Testis (tissue), 5 donors: ENCODE measurements at places on chromosomes 7 and 10.

DNA sequence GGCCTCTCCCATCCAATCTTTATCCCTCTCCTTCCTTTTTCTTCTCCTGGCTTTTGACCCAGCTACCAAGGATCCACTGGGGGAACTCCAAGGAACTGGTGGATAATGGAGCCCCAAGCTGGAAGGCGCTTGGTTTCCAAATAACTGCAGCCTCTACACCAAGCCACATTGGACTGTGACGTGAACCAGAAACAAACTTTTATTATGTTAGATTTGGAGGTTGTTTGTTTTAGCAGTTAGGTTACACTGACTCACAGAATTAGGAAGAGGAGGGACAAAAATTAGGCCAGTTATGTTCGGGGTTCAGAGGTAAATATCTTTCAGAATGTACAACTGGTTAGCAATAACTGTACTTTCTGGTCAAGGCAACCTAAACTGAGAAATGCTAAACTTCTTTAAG is 21.3 kb upstream of the ANK3 start:
- DNase-seq = no peak

- DNase-seq = no peak
Observed at GRCh38 chr7:140899883-140900282, 24.8 kb downstream of the BRAF start.

GRCh38 chr10:52906046-52906445 is 133.5 kb upstream of the MBL2 start:
- no peak for DNase-seq

DNA sequence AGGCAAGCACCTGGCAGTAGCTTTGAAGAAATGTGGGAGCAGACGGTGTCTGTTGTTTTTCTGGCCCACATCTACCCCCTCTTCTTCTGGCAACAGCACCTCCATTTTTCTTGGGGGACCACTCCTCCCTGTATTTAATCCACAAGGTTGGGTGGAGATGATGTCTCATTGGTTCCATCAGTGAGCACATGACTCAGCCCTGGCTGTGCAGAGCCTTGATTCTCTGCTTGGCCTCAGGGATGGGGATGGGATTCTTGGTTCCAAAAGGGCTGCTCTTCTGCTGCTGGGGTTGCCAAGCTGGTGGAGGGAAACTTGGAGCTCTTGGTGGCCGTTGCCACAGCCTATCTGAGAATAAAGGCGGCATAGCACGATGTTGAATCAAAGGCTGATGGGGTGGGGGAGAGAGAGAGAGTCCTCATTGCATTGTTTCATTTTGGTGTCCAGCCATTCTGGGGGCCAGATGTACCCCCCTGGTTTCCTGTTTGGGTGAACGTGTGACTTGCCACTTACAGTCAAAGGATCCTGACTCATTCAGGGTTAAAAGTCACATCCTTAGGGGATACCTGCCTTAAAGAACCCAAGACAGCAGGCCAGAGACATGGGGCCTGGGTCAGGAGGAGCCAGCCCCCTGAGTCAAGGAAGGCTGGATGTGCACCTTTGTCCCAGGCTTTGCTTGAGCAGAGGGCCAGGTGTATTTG is 25.9 kb downstream of the GRK5 start:
- DNase-seq = no peak

DNA sequence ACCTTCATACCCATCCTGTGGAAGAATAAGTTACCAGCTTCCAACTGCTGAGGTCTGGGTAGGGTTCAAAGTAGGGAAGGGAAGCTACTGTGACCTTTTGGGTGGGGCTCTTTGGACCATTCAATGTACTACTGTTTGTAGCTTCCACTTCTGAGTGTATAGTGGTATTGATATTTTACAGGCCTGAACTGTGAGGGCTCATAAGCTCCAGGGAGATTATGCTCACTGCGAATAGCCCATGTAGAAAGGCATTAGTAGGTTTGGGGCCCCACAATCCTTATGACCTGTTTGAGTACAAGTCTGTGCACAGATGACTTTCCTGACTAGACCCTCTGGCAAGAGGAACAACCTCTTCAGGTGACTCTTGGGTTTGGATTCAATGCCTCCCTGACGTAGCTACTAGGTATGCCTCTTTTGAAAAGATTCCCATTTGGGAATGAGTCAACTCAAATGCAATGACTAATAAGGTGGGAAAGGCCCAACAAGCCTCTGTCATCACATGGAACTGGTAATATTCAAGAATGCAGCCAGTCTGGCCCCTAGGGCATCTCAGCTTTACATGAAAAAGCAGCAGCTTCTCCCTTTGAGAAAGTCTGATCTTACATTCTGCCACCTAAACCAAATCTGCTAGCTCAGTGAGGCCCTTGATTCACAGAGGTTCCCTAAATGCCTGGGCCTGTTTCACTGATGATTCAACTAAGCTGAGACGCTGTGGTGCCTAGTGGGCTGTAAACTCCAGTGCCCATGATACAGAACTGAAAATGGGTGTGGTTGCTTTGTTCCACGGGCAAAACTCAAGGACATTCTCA is 79.8 kb downstream of the ABI1 start:
- no peak for DNase-seq

DNA sequence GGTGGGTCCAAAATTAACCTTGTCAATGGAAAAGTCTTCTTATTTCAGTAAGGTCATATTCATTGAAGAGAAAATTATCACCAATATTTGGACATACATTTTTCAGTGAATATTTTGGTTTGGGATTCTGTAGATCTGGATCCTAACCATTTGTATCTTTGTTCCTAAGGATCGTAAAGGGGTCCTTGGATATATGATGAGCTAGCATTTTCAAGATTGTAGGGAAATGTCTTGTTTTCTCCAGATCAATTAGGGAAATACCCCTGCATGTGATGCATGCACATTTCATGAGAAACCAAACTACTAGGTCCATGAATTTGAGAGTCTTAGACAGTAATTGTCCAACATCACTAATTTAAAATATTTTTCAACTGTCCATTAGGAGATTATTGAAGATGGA is 18.0 kb downstream of the DNTT start:
- DNase-seq = no peak

DNA sequence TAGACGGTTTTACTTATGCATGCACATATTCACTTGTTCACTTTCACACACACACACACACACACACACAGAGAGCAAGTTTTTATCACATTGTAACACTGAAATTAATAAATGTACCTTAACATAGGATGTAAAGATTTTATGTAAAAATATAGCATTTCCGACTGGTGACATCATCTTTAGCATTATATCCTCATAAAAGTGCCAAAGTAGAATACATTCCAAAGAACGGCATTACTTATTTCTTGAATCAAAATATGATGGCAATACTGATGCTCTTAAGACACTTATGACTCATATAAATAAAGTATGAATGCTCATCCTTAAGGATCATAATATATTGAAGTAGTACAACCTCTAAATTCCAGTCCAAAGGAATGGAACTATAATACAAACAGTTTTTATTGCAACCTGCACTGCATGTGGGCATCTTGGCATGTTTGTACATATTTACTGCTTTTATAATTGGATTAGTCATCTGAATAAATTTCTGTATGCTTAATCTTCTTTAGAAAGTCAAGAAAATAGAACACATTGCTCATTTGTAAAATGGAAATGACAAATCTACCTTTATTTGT is 290.0 kb upstream of the SEMA3A start:
- DNase-seq = no peak

DNA sequence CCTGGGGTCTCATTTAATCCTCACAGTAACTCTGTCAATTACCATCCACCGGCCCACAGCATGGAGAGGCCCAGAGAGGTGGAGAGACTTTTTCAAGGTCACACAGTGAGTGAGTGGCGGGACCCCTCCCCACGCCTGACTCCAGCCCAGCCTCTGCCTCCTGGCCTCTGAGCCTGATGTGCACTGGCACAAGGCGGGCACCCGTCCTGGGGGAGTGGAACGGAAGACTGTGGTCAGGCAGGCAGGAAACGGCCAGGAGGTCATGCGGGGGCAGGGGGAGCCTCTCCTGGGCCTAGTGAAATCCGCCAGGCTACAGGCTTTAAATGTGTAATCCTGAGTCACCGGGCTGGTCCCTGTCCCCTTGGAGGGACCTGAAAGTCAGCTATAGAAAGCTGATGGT is 32.2 kb downstream of the ZCCHC24 start:
- no peak for DNase-seq

DNA sequence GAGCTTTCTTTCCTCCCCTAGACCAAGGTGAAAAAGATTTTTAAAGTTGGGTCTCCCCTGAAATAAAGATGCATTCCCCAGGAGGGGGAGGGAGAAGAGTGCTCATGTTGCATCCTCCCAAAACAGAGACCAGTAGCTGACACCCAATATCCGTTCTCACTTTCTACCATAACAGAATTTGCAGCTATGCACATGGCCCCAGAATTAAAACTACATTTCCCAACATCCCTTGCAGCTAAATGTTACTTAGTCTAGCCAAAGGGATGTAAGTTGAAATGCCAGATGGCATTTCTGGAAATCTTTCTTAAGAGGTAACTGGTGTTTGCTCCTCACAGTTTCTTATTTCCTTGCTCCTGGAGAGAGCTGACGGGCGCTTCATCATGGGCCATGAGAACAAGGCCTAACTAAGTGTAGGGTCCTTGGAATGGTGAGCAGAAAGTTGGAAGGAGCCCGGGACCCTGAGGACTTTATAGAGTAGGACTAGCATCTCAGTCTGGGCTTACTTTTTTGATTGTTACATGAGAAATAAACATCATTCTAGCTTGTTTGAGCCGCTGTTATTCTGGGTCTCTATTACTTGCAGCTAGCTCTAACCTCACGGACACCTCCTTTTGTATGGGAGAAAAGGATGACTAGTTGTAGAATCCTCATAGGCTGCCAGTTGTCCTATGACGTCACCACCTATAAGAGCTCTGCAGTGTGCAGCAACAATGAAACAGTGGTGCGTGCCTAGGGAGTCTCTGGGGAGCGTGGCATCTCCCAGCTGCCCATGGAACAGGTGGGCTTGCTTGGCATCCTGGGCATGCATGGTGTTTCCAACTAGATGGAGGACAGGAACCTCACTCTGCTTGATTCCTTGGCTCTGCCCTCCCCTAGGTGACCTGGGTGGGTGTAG is 46.1 kb upstream of the EXOC6 start:
- DNase-seq = no peak

- no peak for DNase-seq
Observed at GRCh38 chr7:27693794-27694193, 31.1 kb upstream of the HIBADH start.

DNA sequence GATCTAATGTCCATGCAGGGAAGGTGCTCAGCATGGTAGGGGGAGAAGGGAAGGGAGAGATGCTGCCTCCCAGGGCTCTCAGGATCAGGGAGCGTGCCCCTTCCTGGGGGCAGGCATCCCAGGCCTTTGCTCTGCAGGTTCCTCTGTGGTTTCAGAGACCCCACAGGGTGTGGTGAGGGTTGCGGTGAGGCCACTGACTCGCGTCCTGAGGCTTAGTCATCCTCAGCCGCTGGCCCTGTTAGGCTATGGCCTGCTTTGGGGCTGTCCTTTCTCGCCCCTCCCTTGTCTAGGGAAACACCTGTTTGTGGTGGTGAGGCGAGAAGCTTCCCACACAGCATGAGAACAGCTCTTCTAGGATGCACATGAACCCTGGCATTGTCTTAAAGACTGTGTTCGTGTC is 558.3 kb upstream of the FOXK1 start:
- no peak for DNase-seq

GRCh38 chr10:25061711-25062449 is 45.5 kb downstream of the THNSL1 start:
- DNase-seq = no peak

DNA sequence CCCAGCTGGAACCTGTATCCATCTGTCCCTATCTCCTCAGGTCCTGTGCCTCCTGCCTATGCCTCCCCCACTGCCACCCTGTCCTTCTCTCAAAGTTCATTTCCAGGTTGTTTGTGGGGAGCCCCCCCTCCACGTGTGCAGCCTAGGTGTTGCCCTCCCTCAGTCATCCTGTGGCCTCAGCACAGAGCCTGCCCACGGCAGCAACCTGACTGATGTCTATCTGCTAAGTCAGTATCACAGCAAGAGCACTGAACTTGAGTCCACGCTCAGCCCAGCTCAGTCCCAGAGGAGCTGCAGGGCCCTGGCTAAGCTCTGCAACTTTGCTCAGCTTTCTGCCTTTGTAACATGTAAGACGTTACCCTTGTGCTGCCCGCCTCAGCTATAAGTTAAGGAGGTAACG is 28.7 kb downstream of the FAM53B start:
- DNase-seq = no peak

DNA sequence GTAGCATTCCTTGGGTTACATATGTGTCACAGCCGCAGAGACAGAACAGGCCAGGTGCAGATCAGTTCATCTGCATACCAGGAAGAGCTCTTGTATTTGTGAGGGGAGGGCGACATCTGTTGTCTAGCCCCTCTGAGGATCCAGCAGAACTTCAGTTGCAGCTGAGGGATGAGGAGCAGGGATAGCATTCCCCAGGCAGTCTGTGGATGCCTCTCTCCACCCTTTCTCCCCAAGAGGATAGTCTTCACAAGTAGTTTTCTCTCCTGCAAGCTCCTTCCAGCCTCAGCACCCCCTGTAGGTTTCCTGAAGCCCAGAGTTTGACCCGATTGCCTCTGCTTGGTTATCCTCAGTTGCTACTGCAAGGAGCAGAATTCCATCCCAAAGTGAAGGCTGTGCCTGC is 2.6 kb downstream of the SCD start:
- no peak for DNase-seq

DNA sequence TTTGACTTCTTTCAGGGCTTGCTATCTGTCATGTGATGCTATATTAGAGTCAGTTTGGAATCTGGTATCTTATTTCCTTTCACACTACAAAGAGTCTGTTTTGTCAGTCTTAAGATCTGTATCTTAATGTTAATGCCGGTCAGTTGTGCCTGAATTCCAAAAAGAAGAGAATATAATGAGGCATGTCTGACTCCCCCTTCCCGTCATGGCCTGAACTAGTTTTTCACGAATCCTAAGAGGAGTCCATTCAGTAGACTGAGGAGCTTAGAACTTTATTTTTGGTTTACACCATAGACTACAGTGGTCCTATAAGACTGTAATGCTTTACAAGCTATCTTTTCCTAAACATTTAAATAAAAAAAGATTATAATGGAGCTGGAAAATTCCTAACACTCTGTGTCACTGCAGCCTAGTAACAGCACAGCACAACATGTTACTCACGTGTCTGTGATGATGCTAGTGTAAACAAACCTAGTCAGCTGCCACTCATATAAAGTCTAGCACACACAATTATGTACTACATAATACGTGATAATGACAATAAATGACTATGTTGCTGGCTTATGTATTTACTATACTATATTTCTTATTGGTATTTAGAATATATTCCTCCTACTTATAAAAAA is 50.6 kb downstream of the VPS41 start:
- DNase-seq = no peak

DNA sequence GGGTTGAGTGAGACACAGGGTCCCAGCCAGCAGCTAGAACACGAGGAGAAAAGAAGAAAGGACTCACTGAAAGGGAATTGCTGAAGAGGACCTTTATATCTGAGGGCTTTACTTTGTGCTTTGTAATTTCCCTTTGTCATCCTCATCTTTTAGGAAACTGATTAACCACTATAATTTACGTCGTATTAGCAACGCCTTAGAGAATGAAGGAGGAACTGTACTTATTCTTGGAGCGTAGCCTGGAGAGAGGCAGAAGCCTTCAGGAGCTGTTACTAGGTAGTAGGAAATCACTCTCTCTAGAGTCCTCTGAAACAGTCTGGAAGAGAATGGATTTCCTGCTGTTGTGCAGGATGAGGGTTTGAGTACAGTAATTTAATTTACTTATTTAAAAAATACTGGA is 101.0 kb upstream of the STEAP1B start:
- no peak for DNase-seq

GRCh38 chr7:143410521-143411004 is 1.9 kb upstream of the EPHA1 start:
- no peak for DNase-seq
